ENCODE measurements at places on chromosomes 2 and 18.

- no peak for DNase-seq
These were observed 702.7 kb upstream of the GCFC2 start for GRCh38 chr2:76413436-76413835.

DNA sequence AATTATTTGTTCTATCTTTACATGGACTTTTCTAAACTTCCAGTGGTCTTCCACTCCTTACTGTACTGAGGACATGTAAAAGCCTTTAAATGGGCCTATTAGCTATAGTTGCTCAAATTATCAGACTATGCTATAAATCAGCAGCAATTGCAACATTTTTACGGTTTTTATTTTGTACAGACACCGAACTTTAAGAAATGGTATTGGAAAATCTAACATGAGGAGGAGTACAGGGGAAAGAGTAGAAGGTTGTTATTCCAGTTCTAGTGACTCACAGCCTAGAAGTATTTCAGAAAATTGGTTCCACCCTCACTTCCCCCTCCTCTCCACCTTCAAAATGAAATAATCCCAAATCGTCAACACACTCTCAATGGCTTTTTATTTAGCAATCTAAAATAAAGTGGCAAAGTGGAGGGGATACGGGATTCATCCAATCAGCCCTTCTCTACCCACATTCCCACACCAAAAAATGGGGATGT is 1.1 kb downstream of the NCKAP1 start:
- DNase-seq = peak; percentile 56

GRCh38 chr2:58521803-58522554 is 280.9 kb upstream of the FANCL start:
- DNase-seq = peak; percentile 2

- DNase-seq = peak; percentile 93
These were observed 367.7 kb upstream of the NETO1 start for GRCh38 chr18:73235491-73235890.

- DNase-seq = no peak
These were observed 3.3 kb upstream of the WNT10A start for GRCh38 chr2:218877331-218877730.

DNA sequence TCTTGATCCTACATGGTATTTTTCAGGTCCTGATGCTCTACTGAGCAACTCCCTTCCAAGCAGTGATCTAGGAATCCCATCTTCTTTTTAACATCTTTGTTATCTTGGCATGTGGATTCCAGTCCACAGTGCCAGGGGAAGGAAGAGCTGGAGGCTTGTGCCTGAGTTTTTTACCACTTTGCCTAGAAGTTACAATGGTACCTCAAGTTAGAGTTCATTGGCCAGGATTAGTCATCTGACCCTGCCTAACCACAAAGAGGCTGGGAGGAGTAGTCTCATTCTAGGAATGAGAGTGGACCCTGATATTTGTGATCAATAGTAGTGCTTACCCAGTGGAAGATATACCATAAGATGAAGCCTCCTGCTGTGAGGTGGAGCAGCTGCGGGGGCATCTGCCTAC is 109.3 kb downstream of the ADCYAP1 start:
- DNase-seq = no peak

DNA sequence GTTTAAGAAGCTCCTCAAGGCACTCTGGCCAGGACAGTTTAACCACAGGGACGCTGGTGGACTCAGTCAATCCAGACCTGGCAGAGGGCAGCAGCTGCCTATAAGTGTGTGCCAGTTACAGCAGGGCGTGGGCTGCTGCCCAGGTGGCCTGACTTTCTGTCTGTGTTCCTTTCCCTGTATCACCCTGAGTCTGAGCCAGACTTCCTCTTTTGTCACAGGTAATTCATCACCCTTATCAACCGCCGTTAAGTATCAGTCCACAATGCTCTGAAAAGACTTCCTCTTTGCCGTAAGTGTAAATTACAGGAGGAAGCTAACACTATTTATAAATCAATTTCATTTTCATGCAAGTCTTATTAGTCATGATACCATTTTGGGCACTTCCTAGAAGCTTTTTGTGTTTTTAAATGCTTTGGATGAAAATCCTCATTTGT is 7.0 kb downstream of the LPIN1 start:
- DNase-seq = no peak

- peak; percentile 69 for DNase-seq
These were observed 206.8 kb upstream of the FOSL2 start for GRCh38 chr2:28185891-28186290.

DNA sequence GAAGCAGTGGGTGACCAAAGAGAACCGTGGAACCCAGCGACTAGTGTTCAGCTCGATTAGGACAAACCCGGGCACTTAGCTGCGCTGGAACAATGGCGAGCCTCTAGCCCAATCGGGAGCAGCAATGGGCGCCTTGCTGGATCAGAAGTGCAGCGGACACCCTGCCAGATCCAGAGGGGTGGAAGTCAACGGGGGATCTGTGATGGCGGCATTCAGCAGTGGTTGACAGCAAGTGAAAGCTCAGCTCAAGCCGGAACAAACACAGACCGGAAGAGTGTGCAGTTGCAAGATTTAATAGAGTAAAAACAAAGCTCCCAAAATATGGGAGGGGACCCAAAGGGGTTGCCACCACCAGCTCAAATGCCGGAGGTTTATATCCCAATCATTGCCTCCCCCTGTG is 478.7 kb upstream of the REG3G start:
- no peak for DNase-seq

GRCh38 chr2:227036527-227036926 is 127.5 kb downstream of the COL4A4 start:
- no peak for DNase-seq

- no peak for DNase-seq
These were observed 143.6 kb downstream of the RTP5 start for GRCh38 chr2:242012956-242013764.

GRCh38 chr2:19169134-19169768 is 189.2 kb downstream of the OSR1 start:
- peak; percentile 15 for DNase-seq

DNA sequence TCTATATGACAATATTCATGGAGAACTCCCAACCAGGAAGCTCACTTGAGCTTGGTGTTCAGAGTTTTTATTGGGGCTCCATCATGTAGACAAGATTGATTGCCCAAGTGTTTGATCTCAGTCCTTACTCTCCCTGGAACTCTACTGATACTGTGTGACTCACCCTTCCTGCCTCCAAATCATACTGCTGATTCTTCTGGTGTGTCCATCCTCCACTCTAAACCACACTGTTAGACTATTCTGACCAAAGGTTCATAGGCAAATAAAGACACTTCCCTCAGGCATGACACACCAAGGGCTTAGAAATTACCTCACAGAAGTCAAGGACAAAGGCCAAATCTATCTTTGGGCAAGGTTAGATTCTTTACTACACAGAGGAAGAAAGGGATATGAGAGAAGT is 107.9 kb upstream of the CDH20 start:
- DNase-seq = peak; percentile 1

DNA sequence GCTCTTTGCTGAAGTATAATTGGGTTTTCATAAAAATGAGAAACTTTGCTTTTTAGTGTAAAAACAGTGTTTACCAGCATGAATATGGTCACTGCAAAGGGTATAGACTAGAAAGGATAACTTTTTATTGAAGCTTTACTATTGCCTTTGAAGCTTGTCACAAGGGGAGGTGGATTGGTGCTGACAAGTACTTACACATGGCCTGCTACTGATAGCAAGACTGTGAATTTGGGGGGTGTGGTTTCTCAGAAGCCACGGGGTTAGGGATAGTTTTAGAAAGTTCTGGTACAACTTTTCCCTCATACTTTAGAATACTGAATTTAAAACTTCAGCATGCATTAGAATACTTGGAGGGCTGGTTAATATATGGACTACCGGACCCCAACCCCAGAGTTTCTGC is 294.1 kb downstream of the SOCS6 start:
- no peak for DNase-seq

DNA sequence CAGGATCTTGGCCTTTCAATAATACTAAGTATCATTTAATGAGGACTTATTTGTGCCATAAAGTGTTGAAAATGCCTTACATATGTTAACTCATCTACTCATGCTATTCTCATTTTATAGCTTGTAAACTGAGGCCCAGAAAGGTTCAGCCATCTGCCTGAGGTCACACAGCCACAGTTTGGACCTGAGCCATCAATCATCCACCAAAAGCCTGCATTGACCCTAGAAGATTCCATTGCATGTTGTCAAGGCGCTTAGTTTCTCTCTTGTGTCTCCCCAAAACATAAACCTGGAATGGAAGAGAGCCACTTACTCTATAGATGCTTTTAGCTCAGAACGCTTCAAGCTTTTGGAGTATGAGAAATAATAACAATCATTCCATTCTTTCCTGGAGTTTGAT is 26.8 kb downstream of the NPAS2 start:
- DNase-seq = no peak

- DNase-seq = no peak
These were observed 44.9 kb upstream of the ORC2 start for GRCh38 chr2:201008296-201008829.

GRCh38 chr2:224793946-224794345 is 77.8 kb upstream of the CCDC195 start:
- peak; percentile 65 for DNase-seq

- DNase-seq = no peak
These were observed 74.8 kb downstream of the BCL11A start for GRCh38 chr2:60478660-60479059.

DNA sequence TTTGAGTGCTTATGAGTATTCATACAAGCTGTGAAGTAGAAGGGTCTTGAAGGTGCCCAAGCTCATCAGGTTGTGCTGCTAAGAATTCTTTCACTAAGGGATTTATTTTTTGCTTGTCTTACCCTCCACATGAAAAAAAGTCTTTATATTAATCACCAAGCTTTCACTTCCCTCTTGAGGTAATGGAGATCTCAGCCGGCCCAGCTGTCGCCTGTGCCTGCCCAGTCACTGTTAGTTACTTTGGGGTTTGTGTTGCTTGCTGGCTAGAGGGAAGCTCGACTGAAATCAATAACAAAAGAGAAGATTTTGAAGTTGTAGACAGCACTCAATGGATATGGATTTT is 21.9 kb downstream of the MC2R start:
- DNase-seq = no peak

- no peak for DNase-seq
These were observed 132.7 kb downstream of the LRP2 start for GRCh38 chr2:169229590-169229989.

GRCh38 chr18:51425889-51426288 is 228.4 kb upstream of the MEX3C start:
- DNase-seq = peak; percentile 0

GRCh38 chr18:8537400-8537799 is 71.8 kb upstream of the RAB12 start:
- DNase-seq = no peak

GRCh38 chr2:132037527-132038178 is 124.1 kb downstream of the ANKRD30BL start:
- DNase-seq = peak; percentile 0

DNA sequence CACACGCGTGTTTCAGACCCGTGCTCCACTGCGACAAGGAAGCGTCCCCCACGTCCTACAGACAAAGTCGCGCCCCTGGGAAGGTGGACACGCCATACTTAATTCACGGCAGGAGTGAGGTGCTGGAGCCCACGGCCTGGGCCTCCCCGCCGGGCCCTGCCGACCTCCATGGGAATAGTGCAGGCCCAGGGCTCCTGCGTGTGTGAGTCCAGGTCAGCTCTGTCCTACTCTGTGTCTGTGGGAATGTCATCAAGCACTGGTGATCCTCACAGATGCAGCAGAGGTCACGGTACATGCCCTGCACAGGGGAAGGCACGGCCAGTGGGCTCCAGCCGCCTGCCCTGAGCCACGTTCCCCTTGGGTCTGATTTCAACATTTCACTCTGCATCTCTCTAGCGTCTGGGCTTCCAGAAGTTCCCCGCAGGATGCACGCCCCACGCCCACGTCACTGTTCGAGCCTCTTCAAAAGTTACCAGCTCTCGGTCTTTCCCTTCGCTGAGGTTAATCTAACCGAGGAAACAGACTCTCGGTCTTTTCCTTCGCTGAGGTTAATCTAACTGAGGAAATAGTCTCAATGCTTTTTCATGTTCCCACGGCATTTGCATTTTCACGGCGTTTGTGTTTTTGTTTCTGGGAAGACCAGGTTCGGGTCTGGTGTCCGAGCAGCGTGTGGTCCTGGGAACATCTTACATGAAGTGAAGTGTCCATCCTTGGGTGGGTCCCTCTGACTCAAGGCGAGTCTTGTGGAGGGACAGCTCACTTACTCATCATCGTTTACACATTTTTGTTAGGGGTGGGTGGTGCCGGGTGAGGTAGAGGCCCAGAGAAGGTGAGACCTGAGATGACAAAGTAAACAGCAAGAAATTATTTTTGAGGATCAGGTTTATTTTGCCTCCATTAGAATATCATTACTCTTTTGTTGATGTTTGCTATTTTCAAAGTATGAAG is 157.3 kb upstream of the ALKAL2 start:
- no peak for DNase-seq

DNA sequence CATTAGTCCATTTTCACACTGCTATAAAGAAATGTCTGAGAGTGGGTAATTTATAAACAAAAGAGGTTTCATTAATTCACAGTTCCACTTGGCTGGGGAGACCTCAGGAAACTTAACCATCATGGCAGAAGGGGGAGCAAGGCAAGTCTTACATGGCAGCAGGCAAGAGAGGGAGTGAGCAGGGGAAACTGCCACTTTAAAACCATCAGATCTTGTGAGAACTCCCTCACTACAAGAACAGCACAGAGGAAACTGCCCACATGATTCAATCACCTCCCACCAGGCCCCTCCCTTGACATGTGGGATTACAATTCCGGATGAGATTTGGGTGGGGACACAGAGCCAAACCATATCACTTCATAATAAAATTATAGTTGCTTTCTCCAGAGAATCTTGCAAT is 365.5 kb upstream of the ID2 start:
- DNase-seq = no peak

GRCh38 chr18:50715919-50716318 is 103.9 kb downstream of the MRO start:
- DNase-seq = peak; percentile 67

DNA sequence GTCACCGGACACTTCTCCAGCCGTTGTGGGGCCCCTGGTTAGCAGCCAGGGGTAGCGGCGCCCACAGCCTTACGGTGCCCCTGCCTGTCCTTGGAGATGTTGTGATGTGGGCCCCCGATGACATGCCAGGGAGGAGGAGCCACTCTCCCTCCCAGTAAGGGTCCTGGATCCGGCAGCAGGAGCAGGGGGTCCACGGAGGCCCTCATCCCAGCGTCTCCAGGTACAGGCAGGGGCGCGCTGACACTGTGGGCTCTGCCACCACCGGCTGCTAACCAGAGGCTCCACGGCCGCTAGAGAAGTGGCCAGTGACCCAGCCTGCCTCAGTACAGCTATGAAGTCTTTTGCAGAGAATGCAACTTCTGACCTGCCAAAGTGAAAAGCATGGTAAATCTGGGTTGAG is 121.2 kb downstream of the SPP2 start:
- DNase-seq = no peak

GRCh38 chr2:198220763-198221610 is 416.6 kb downstream of the PLCL1 start:
- no peak for DNase-seq

GRCh38 chr2:11683966-11684365 is 14.0 kb upstream of the NTSR2 start:
- no peak for DNase-seq
